ENCODE measurements at places on chromosomes 7 and 10.

- no peak for DNase-seq
Observed at GRCh38 chr10:124001391-124002148, 91.8 kb downstream of the CHST15 start.

GRCh38 chr7:43834463-43835251 lies 34.7 kb downstream of the MRPS24 start:
- peak; percentile 37 for DNase-seq

GRCh38 chr7:84529480-84530205 lies 335.1 kb upstream of the SEMA3A start:
- DNase-seq = no peak

- no peak for DNase-seq
Observed at GRCh38 chr7:107394276-107394675, 75.6 kb upstream of the GPR22 start.

- DNase-seq = no peak
Observed at GRCh38 chr10:71092812-71093401, 119.5 kb upstream of the UNC5B start.

DNA sequence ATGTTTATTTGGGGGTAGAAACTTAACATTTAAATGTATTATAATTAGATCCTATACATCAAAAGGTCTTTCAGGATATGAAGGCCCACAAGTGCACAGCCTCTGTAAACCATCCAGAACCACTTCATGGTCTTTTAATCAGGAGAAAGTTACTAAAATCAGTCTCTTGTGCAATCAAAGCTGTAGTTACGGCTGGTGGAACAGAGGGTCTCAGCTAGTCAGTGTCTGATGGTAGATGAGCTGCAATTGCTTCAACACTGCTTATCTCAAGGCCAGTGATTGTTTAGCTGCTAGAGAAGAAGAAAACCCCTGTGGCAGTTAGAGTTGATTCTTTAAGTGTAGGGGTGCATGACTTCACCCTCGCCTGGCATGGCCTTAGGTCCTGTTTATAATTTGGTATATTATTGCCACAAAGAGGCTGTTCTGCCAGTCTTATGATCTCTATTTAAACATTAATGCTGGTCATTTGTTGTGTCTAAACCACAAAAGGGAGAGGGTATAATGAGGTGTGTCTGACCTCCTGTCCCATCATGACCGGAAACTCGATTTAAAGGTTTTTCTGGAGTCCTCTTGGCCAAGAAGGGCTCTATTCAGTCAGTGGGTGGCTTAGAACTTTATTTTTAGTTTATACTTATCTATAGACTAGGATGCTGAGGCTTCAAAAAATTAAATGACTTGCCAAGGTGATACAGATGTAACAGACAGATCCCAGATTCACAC lies 21.3 kb downstream of the MSRB2 start:
- no peak for DNase-seq

- no peak for DNase-seq
Observed at GRCh38 chr7:45192621-45193041, 35.0 kb downstream of the RAMP3 start.

GRCh38 chr7:40470817-40471216 lies 336.0 kb downstream of the SUGCT start:
- no peak for DNase-seq

DNA sequence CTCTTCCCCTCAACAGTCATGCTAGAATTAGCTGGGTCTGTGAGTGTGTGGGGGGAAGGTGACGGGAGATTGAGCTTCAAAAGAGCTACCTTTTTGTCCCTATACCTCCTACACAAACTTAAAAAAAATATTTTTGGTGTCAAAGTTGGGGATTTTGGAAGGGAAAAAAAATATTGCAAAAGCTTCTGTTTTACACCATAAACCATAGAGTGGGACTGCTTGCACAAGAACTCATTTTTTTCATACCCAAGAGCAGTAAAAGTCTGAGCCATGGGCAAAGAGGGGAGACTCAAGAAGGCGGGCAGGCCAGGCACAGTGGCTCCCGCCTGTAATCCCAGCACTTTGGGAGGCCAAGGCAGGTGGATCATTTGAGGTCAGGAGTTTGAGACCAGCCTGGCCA lies 9.4 kb upstream of the ZDHHC4 start:
- DNase-seq = no peak

DNA sequence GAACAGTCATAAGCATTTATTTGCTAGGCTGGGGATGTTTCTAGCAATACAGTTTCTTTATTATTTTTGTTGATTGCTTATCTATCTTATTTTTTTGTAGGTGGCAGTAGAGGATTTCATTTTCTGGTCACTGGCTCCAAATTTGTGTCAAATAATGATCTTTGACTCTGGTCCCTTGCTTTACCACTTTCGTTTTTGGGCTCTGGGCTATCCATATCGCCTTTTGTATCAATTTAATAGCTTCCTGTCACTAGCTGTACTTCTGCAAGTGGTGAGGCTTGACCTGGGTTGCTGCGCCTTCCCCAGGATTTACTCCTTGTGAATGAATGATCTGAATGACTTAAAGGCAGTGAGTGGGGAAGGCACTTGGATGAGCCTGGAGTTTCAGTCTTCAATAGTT lies 48.4 kb downstream of the MDFIC start:
- no peak for DNase-seq

DNA sequence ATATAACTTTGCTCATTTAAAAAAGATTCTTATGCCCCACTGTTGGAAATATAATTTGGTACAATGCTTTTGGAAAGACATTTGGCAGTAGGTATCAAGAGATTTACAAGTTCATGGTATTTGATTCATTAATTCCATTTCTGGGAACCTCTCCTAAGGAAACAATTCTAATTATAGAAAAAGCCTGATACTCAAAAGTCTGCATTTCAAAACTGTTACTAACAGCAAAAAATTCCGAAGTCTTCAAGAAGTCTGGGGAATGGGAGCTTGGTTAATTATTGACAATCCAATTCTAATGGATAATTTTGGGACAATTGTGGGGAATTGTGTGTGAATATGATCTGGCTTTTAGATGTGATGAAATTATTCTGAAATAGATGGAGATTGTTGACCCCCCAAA lies 59.6 kb downstream of the HDAC9 start:
- no peak for DNase-seq

DNA sequence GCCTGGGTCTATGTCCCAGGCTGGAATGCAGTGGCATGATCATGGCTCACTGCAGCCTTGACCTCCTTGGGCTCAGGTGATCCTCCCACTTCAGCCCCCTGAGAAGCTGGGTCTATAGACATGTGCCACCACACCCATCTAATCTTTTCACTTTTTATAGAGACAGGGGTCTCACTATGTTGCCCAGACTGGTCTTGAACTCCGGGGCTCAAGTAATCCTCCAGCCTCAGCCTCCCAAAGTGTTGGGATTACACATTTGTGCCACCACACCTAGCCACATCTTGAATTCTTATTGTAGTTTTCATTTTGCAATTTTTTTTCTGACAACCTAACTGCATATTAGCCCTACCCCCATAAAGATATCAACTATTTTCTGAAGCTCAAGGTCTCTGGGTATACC lies 18.4 kb upstream of the COL1A2 start:
- DNase-seq = no peak

- no peak for DNase-seq
Observed at GRCh38 chr7:132355048-132355447, 221.2 kb downstream of the PLXNA4 start.

GRCh38 chr10:89526358-89526757 lies 9.0 kb downstream of the SLC16A12 start:
- no peak for DNase-seq

DNA sequence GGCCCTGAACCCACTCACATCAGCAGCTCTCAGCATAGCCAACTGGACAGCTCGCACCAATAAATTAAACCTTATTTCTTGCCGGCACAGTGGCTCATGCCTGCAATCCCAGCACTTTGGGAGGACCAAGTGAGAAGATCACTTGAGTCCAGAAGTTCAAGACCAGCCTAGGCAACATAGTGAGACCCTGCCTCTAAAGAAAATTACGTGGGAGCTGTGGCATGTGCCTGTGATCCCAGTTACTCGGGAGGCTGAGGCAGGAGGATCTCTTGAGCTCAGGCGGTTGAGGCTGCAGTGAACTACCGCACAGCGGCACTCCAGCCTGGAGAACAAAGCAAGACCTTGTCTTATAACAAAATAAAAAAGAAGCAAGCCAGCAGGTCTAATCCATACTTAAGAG lies 75.7 kb downstream of the SEPTIN14 start:
- no peak for DNase-seq

GRCh38 chr10:5506246-5506645 lies 6.9 kb upstream of the CALML5 start:
- no peak for DNase-seq

DNA sequence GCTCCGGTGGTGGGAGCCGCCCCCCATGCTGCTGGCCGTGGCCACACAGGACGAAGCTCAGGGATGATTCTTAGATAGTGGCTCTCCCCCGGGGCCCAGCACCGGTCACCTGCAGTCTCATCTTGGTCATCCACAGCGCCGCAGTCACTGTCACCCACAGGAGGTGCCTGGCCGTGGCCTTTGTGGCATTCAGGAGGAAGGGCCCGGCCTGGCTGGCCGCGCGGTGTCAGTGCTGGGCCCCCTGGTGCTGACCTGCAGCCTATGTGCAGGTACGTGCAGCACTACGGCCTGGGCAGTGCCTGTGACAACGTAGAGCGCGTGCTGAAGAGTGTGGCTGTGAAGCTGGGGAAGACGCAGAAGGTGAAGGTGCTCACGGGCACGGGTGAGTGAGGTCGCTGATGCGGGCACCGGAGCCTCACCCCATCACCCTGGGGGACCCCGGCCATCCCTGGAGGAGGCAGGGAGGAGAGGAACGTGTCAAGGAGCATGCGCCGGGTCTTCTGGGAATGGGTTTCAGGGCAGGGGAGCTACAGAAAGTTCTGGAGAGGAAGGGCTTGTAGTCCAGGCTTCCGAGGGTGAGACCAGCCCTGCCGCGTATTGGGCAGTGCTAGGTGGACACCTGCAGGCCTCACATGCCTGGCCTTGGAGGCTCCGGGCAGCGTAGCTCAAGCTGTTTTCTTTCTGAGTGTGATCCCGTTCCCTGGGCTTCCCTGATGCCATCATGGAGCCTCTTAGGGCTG lies 5.0 kb downstream of the SPRN start:
- DNase-seq = no peak

DNA sequence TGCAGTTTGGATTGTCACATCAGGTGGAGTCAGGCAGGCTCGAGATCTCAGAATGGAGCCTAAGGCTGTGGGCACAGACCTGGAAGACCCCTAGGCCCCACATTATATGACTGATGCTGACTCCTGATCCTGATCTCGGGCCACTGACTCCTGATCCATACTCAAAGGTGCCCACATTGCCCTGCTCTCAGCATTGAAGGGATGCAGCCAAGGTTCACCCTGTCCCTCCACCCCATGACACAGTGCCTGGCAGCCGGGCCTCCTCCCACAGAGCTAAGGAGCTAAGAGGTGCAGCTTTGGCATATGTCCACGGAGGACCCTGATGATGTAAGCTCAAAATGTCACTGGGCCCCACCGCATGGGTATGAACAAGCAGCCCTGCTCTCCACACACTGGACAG lies 36.6 kb downstream of the TCERG1L start:
- DNase-seq = no peak

DNA sequence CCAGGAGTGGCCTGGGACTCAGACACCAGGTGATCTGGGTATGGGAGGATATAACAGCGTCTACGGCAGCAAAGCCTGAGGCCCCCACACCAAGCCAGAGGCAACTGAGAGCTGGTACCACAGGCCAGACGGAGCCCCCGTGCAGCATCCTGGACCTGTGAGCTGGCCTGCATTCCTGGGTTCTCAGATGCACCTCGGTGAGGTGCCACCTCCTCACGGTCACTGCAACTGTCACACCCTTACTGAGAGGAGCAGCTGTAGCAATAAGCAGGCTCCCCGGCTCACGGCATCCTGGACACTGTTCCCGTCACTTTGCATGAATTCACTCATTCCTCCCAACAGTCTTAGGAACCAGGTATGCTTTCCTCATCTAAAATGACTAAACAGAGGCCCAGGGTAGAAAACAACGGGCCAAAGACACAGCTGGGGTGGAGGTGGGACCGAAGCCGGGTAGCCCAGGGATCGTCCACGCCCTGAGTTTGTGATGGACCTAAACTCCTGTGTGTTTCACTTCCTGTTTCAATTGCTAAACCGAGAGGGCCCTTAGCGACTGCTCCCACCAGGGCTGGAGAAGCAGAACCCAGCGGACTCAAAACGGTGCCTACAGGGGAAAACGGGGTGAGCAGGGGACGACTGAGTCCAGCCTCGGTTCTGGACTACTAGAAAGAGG lies 98.7 kb downstream of the CTBP2 start:
- no peak for DNase-seq

DNA sequence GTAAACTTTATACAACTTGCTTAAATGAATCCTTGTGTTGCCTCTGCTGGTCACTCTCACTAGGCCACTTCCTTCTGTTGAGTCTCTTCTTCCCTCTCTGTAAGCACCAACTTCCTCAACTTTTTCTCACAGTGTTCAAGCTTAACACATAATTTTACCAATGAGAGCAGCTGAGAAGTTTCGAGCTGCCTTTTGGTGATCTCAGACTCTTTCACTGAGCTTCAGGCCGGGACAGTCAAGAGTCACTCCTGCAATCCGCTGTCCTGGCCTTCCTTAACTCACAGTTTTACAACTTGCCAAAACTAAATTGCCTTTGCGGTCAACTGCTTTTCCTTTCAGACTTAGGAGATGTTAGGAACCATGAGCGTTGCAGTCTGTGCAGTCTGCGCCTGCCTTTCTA lies 47.4 kb downstream of the PRPF18 start:
- DNase-seq = no peak

GRCh38 chr7:124536156-124536762 lies 229.3 kb downstream of the GPR37 start:
- DNase-seq = no peak

GRCh38 chr7:87060288-87060537 lies 759 bp upstream of the ELAPOR2 start:
- DNase-seq = no peak

- DNase-seq = no peak
Observed at GRCh38 chr10:35208536-35208935, 81.9 kb downstream of the CREM start.

DNA sequence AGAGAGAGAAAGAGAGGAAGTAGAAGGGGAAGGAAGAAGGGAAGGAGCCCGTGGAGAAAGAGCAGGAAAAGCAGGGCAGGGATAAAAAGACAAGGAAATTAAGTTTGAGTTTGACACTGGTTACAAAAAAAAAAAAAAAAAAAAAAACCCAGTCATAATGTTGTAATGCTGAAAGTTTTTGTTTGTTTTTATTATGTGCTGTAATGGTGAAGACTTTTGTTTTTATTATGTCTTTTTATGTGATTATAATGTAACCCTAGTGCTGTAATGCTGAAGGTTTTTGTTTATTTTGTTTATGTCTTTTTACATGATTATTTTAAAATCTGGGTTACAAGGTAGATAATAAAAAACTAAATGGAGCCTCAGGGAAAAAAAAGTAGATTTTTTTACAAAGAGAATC lies 184.8 kb downstream of the SEMA3A start:
- no peak for DNase-seq

GRCh38 chr10:35594115-35595079 lies 10.7 kb upstream of the GJD4 start:
- no peak for DNase-seq

GRCh38 chr7:23966941-23967340 lies 256.9 kb downstream of the STK31 start:
- no peak for DNase-seq

DNA sequence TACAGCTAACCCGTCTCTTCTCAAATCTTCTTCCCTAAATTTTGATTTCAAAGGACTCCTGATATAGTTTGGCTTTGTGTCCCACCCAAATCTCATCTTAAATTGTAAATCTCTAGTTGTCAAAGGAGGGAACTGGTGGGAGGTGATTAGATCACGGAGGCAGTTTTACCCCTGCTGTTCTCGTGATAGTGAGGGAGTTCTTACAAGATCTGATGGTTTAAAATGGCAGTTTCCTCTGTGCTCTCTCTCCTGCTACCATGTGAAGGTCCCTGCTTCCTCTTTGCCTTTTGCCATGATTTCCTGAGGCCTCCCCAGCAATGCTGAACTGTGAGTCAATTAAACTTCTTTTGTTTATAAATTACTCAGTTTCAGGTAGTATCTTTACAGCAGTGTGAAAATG lies 269.3 kb downstream of the POLR1F start:
- DNase-seq = no peak

Measured in central memory CD8-positive, alpha-beta T cell (primary cell).